Left ventricle myocardium inferior (tissue), 1 donor: ENCODE measurements at places on chromosomes 3 and 15. TPM values are rescaled to one million over a fixed set of nuclear protein-coding genes. Genes with fewer than 3 reads are reported as not detected.

DNA sequence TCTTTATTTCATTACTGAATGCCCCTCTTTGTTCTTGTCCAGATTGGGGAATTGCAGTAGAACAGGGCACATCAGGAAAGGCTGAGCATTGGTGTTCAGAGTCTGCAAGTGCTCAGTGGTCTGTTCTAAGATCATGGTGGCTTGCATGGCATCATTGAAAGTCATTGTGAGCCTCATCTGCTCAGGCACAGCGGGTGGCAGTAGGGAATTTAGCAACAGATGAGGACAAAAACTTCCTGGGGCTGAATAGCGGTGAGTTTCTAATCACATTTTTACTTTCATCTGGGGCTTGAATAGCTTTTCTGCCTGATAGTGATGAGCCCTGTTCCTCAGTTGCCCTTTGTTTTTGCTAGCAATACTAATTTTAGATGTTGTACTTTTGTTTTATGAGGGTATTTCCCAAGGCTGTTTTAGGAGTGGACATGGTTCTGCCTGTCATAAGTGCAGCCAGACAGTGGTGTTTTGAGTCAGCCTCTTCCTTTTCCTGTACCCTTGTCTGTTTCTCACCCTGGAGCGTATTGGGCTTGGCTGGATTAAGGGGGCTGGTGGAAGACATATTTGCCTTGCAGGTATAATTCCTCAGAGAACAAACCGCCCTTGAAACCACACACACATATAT, 127.2 kb upstream of the IL12A start:
- DNase-seq = no peak

DNA sequence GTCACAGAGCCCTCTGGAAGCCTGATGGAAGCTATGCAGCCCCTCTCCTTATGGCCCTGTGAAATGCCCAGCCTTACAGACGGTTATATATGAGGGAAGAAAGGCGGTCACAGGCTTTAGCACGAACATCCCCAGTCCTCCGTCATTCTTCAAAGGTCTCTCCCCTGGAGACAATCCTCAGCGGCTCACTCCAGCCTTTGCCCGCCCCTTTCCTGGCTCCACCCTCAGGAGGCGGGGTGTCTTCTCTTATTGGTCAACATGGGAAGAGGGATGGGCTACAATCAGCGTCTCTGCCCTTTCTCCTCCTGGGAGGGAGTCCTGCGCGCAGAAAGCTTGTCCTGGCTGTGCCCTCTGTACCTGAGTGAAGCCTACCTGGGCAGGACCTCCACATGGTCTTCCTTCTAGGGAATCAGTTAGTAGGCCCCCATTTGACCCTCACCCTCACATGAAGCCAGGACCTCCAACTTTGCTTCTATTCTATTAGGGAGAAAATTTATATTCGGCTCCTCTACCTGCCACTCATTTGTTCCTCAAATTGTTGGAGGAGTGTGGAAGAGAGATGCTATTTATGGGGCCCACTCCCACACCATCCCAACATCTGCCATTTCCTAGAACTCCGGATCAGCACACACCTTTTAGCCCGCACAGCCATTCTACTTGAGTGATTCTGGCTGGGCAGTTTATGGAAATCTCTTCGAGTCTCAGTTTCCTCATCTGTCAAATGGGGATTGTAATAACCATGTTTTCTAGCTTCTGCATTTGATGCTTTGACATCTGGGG, 112.9 kb upstream of the SLC6A11 start:
- DNase-seq = no peak

- DNase-seq = no peak
Measured at GRCh38 chr3:191151653-191152052, 47.4 kb upstream of the OSTN start.

The IQCF6 gene
- total RNA-seq = not detected

The MOBP gene
- total RNA-seq = not detected

GRCh38 chr3:102129760-102130608, 280.7 kb downstream of the NFKBIZ start:
- peak; percentile 18 for DNase-seq

The KCNAB1 gene
- total RNA-seq = 2.4 TPM

- DNase-seq = no peak
Measured at GRCh38 chr15:41795996-41796856, 21.9 kb downstream of the MAPKBP1 start.

DNA sequence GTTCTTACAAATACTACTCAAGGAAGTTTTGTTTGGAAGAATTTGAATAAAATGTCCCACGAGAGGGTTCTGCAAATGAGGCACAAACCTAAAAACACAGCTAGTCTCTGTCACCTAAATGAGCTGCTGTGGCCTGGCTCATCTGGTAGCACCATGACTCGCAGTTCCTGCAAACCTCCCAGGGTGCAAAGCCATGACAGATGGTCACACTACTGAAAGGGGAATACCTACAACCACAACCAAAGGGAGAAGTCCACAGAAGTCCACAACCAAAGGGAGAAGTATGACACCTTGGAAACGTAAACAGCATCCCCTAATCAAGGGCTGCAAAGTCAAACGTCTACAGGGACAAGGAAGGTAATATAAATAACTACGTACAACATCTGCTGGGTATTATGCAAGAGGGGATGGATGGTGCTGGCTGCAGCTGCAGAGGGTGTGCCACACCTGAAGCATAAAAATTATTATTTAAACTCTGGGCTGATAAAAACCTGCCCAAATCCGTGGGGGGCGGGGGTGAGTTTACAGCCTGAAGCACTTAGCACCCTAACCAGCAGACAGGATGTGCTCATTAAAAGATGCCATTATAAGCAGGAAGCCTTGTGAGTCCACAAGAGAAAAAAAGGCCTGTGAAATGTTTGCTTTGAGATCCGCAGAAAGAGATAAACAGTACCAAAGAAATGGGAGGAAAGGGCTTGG, 184.0 kb downstream of the MAGI1 start:
- DNase-seq = no peak

DNA sequence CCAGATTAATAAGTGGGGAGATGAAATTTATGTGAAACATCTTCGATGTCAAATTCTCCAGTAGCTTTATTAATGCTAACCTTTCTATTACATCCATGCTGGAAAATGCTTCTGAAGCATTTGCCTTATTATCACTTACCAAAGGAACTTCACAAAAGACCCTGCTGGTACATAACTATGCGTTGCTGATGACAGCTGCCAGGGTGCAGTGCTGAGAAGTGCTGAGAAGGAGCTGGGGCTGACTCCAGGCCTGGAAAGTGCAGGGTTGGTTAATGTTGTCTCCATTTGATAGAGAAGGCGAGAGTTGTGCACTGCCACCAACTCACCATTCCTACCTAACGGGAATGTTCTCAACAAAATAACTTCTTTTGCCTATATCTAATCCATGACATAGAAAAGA, 736.0 kb upstream of the NR2F2 start:
- DNase-seq = no peak

The GABRG3 gene
- total RNA-seq = not detected

DNA sequence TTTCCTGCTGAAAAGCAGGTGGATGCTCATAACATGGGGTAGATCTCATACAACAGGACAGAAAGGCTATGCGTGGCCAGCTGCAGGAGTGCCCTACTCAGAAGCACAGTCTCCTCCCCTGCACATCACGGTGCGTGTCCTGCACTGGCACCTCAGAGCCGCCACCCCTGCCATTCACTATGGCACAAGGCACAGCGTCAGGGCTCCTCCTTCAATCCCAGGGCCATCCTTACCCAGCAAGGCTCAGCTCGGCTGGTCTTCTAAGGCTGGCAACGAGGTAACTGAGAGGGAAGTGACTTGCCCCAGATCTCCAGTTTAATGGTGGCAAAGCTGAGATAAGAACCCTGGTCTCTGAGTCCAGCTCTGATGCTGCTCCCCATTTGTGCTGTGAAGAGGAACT, 97.1 kb downstream of the CPN2 start:
- DNase-seq = no peak

DNA sequence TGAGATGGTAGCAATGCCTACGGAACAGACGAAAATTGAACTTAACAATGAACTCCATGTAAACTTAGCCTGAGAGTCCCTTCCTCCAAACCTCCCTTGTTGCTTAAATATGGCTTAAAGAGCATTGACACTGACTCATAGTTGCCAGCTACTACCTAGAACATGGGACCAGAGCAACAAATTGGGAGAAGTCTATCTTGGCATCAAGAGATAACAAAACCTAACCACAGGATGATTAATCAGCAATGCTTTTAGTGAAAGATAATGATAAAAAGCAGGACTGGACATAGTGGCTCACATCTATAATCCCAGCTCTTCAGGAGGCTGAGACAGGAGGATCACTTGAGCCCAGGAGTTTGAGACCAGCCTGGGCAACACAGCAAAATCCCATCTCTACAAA, 117.8 kb upstream of the MNS1 start:
- DNase-seq = no peak

DNA sequence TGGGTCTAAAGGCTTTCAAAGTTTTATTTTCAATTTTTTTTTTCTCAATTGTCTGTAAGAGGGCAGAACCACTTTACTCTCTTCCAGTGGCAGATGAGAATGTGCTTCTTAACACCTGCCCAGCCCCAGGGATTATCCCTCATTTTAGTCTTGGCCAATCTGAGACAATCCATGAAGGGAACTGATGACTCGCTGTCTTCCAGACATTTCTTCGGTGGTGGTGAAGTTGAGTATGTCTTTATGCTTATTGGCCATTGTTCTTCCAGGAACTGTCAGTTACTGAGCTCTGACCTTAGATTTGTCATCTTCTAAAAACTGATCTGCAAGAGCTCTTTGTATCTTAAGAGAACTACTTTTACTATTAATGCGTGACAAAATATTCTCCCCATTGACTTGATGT, 139.5 kb downstream of the TJP1 start:
- DNase-seq = no peak

The RPS17 gene
- total RNA-seq = 800 TPM

DNA sequence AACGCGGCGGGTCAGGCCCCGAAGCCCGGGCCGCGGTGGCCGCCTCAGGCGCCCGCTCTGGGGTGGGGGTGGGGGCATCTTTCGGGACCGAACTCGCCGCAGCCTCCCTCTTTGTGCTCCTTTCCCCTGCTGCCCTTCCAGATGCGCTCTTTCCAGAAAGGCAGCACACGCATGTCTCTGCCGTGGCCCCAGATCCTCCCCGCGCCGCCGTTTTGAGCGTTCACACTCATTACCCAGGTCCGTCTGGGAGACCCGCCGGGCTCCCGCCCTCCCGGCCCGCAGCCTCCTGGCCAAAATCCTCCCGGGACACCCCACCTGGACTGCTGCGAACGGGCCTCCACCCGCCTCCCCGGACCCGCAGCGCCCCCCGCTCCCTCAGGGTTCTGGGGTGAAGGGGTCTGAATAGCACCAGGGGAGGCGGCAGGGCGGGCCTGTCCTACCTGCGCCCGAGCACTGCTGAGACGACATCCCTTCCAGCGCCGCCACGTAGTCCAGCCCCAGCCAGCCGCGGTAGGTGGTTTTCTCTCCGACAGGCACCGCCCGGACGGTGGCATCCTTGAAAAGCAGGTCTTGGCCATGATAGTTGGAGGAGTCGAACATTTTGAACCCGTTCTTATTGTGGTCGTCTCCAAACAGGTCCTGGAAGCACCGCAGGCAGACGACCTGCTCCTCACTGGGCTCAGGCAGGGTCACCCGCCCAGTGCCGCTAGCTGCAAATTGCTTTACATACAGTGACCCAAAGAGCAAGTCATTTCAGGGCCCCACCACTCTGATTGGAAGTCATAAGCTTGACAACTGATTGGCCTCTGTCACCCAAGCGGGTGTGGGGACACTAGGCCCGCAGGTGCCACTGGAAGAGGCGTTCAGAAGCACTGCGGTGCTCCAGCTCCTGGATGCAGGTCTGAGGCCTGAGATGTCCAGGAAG, 25.9 kb downstream of the MELTF start:
- peak; percentile 20 for DNase-seq

- DNase-seq = no peak
Measured at GRCh38 chr15:74311734-74312444, 55.6 kb downstream of the CYP11A1 start.

- DNase-seq = no peak
Measured at GRCh38 chr3:61908382-61908781, 347.0 kb downstream of the PTPRG start.

DNA sequence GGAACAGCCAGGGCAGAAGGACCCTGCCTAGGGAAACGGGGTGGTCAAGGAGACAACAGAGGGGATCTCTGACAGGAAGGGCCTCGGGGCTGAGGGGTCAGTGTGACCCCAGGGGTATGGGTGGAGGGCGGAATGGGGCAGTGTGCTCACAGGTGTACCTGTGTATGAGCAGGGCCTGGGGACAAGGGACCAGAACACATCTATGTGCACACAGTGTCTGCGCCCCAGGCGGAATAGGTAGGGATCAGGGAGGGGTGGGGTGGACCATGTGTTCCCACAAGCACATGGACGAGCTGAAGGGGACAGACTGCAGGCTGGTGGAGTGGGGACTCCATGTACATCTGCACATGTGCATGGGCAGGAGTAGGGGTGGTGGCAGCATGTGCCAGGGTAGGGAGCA, 5.0 kb upstream of the TLR9 start:
- DNase-seq = no peak

The GCNT3 gene
- 0.14 TPM for total RNA-seq

The GOLGA6L24 gene
- not detected for total RNA-seq

- DNase-seq = no peak
Measured at GRCh38 chr3:25748189-25748588, 35.1 kb downstream of the NGLY1 start.

The SH2D7 gene
- total RNA-seq = not detected

The UROC1 gene
- total RNA-seq = not detected

DNA sequence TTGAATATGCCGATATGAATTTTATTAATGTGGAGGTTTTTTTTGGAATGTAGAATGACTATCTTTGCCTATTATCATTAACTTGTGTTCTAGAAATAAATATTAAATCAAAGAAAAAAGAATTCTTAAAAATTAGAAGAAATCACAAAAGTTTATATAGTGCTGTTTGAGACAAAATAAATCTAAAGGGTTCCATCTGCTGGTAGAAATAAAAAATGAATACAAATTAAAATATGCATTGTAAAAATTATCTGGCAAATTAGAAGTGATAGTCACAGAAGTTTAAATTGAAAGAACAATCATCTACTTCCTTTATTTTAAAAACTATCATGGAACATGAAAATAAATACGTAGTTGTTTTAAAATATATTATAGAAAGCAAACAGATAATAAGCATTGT, 22.7 kb upstream of the ZBTB20 start:
- no peak for DNase-seq

The HYKK gene
- total RNA-seq = 6.9 TPM

The TNFAIP8L3 gene
- total RNA-seq = 6.0 TPM

DNA sequence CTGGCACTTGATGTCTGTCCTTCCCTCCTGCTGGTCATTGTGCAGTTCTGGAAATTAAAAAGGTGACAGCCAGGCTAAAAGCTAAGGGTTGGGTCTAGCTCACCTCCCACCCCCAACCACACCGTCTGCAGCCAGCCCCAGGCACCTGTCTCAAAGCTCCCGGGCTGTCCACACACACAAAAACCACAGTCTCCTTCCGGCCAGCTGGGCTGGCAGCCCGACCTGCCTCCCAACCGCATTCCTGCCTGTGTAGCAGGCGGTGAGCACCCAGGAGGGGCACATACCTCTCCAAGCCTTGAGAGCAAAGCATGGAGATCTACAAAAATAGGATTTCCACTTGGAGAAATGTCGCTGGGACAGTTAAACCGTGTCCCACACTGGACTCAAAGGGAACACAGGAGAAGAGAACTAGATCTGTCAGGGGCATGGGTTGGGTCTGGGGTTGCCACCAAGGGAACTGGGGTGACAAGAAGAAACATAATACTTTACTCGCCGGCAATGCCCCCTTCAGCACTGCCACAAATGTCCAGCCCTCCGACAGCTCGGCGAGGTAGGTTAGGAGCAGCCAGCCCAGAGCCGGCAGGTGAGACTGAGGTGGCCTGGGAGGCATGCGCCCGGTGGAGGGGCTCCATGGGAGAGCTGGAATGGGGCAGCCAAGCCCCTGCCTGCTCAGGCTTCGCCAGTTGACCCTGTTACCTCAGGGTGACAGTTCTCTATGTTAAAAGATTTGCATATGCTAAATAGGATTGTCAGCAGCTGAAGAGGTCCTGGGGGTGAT, 52.2 kb downstream of the EXOG start:
- no peak for DNase-seq
